Neural crest cell (in vitro differentiated cells): ENCODE measurements at places on chromosomes 3 and 15. TPM values are rescaled to one million over a fixed set of nuclear protein-coding genes. Genes with fewer than 3 reads are reported as not detected.

GADL1 gene
- 0.12 TPM in 1 of 2 replicates, not detected in the other for total RNA-seq

CDCP1 gene
- total RNA-seq = not detected in 2 replicates

DPPA2 gene
- 0.86 and 1.1 TPM in 2 replicates for total RNA-seq

PLA2G4B gene
- total RNA-seq = 5.7 and 8.5 TPM in 2 replicates

CYP1A2 gene
- not detected in 2 replicates for total RNA-seq

TUSC7 gene
- total RNA-seq = not detected in 2 replicates

REC114 gene
- not detected in 2 replicates for total RNA-seq

NTRK3 gene
- total RNA-seq = 1.1 and 2.3 TPM in 2 replicates

SPINT1 gene
- total RNA-seq = 1.0 and 1.3 TPM in 2 replicates

C3orf80 gene
- total RNA-seq = 0.18 and 0.44 TPM in 2 replicates

GATM gene
- total RNA-seq = 9.7 and 10.7 TPM in 2 replicates

PPIB gene
- total RNA-seq = 398 and 406 TPM in 2 replicates

PPP1R14D gene
- not detected in 2 replicates for total RNA-seq

PRKCD gene
- total RNA-seq = 10.8 and 11.9 TPM in 2 replicates

SLC6A1 gene
- 0.42 and 0.45 TPM in 2 replicates for total RNA-seq
